Vagina (tissue), 2 donors: ENCODE measurements at places on chromosomes 6 and 20.

DNA sequence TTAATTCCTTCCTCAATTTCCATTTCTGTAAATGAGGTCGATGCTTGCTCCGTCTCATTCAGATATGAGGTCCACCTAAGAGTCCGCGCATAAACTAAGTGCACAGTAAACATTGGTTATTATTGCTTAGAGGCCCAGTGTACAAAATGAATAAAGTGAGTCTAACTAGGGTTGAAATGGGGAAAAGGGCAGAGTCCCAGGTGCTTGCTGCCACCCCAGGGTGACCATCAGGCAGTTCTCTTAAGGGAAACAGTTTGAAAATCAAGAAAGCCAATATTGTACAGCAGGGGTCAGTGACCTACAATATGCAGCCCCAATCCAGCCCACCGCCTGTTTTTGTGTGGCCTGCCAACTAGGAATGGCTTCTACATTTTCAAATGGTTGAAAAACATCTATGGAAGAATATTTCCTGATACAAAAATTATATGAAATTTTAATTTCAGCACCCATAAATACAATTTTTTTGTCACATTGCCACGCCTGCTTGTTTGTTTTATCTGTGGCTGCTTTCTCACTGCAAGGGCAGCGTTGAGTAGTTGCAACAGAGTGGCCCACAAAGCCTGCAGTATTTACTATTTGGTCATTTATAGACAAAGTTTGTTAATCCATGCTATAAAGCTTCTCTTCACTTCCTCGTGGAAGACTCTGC, 43.3 kb downstream of the SLC13A3 start:
- no peak for DNase-seq

DNA sequence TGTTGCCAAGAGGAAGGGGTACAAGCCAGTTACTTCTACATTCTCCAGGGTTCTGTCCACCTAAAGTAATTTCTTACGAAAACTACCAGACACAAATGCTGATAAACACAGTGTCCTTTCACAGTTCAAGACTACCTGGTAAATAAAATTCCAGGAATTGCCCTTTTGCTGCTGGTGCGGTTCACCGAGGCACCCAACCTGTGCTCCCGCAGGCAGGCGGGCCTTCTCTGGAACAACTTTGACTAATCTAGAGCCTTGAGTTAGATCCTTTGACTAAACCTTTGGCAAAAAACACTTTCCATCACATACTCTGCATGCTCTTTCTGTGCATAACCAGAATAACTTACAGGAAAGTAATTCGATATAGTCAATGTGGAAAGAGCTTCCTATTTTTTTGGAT, 107.0 kb downstream of the HUS1B start:
- no peak for DNase-seq

- DNase-seq = no peak
Measured at GRCh38 chr6:156963712-156964700, 186.8 kb downstream of the ARID1B start.

DNA sequence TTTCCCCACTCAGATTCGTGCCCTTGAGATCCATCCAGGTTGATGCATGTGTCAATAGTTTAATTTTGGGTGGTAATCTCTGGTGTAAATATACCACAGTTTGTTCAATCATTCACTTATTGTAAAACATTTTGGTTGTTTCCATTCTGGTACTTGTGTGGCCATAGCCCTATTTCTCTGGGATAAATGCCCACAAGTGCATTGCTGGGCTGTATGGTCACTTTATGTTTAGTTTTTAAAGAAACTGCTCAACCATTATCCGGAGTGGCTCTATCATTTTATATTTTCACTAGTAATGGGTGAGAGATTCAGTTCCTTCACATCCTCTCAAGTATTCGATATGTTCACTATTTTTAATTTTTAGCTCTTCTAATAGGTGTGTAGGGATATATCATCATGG, 60.7 kb upstream of the RNF24 start:
- no peak for DNase-seq

GRCh38 chr6:34068462-34069044, 77.3 kb downstream of the GRM4 start:
- DNase-seq = no peak

- no peak for DNase-seq
Measured at GRCh38 chr6:5103250-5103649, 18.1 kb downstream of the PPP1R3G start.

DNA sequence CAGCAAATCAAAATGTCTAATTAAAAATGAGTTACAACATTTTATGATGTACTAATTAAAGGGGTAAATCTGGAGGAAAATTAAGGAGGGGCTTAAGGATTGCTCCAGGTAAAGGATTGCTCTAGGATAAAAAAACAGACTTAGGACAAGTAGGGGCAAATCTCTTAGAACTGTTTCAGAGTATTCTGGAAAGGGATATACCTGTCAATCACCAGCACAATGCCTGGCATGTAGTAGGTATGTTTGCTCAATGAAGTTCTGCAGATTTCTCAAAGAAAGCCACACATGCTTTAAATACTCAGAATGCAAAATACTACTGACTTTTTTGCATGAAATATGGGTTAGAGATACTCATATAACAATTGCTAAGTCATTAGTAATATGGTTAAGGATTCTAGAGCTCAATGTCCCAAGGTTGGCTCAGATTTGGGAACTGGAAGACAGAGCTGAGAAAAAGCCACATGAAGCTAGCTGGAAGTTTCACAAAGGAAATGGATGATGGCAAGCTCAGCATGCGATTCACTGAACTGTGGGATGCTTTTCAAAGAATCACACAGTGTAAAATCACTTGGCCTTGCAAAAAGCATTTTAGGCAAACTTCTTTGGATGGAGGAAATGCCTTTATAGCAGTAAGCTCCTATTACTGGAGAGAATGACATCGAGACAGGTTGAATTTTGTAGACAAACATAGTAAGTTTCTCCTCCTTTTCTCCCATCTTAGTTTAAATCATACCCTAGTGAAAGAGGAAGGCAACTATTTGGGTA, 72.8 kb downstream of the MAP3K5 start:
- DNase-seq = no peak

DNA sequence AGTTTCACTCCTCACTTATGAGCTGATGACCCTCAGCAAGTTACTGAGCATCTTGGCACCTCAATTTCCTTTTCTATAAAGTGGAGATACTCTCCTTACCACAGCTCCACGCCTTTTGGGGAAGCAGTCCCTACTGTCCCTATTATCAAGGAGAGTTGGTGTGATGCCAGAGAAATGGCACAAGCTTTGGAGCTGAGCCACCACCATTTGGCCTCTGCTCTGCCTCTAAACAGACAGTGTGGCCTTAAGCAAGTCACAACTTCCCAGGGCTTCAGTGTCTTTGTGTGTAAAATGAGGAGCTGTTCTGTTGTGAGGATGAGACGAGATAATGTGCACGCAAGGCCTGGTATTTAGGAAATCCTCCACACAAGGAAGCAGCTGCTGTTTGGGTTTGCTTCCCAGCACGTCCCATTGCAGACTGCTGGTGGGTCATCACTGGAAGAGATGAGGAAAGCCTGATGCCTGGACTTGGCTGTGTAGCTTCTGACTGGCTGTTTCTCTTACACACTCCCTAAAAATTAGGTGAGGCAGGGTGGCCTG, 18.5 kb downstream of the NSFL1C start:
- no peak for DNase-seq

DNA sequence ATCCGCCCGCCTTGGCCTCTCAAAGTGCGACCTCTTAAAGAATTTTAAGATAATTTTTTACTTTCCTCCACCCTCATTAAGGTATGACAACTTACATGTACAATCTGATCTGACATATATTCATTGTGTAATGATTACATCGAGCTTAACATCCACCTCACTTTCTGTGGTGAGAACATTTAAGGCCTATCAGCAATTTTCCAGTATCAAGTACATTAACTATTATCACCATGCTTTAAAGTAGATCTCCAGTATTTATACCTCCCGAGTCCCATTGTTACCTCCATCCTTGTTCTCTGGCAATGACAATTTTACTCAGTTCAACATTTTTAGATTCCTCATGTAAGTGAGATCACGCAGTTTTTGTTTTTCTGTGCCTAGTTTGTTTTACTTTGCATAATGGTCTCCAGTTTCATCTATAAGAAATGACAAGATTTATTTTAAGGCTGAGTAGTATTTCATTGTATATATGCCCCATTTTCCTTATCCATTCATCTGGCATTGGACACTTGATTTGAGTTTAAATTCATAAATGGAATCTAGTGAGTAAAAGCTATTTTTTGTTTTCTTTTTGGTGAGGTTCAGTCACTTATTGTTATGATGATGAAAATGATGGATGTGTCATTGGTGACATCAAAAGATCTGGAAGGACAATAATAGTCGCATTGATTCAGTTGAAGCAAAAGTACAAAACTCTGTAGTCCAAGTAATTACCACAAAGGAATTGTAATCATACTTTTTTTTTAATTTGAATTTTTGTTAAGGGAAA, 87.0 kb downstream of the OR2B2 start:
- no peak for DNase-seq

DNA sequence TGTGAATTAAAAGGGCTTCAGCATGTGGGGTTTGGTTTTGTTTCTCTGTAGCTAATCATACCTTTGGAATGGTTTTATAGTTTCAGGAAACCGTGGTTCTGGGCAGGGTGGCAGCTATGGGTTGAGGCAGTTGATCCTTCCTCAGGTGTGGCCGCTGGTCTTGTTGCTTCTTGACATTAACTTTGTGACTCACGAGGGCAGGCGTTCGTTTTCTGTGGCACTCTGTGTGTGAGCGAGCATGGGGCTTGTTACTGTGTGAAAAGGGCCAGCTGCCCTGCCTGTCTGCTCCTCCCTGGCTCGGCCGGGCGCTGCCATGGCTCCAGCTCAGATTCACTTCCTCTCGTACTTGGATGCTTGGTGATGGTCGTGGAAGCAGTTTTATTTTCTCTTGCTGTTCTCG, 16.2 kb downstream of the DNAJC5 start:
- no peak for DNase-seq

DNA sequence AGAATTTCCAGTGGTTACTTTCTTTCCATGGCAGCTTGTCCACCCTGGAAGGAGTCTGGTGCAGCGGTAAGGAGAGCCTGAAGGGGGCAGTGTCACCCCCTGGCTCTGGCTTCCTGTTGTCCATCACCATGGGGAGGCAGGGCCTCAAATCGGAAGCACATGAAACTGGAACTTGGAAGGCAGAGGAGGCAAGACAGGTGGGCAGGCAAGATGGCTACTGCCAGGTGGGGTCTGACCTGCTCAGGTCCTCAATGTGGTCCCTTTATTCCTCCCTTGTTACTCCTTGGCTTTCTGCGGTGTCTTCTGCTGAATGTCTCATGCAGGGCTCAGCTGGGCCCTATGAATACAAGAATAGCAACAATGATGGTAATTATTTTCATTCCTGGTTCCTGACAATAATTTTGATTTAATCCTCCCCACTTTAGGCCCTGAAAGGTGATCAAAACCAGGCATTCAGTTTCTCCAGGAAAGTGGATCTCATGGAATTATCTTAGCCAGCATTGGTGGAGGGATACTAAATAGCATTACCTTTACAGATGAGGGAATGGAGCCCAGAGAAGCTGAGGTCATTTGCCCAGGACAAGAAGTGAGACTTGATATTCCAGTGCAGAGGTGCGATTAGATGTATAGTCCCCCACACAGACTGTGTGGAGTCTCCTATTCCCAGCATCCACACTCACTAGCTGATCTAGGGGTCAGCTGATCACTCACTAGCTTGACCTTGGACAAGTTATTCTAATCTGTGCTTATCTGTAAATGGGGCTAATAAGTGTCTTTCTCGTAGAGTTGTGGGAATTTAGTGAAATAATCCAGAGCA, 17.6 kb upstream of the SNAI1 start:
- no peak for DNase-seq

- DNase-seq = no peak
Measured at GRCh38 chr6:57265755-57266221, 43.7 kb upstream of the RAB23 start.

- no peak for DNase-seq
Measured at GRCh38 chr6:48798296-48798695, 664.8 kb downstream of the MMUT start.

DNA sequence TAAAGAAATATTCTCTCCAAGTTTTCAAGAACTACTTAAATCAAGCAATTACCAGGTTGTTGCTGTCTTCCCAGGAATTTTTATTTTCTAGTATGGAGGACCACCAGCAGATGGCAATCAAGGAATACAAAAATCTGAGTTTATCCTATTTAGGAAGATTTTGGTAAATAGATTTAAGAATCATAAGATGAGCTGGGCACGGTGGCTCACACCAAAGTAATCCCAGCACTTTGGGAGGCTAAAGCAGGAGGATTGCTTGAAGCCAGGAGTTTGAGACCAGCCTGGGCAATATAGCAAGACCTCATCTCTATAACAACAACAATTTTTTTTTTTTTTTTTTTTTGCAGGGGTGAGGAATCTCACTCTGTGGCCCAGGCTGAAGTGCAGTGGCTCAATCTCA, 19.3 kb upstream of the SEC63 start:
- DNase-seq = no peak

DNA sequence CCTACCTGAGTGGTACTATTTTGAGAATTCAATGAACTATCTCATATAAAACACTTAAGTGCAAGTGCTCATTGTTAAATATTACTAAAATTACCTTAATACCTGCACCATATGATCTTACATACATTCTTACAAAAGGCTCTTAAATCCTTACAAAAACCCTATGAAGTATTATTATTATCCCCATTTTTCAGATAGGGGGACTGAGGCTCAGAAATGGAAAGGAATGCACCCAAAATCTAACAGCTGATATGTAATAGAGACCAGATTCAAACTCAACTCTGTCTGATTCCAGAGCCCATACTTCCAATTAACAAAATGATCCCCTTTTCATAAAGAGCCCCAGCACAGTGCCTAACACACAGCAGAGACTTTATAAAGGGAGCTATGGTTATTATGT, 17.5 kb downstream of the BCL2L1 start:
- DNase-seq = no peak

DNA sequence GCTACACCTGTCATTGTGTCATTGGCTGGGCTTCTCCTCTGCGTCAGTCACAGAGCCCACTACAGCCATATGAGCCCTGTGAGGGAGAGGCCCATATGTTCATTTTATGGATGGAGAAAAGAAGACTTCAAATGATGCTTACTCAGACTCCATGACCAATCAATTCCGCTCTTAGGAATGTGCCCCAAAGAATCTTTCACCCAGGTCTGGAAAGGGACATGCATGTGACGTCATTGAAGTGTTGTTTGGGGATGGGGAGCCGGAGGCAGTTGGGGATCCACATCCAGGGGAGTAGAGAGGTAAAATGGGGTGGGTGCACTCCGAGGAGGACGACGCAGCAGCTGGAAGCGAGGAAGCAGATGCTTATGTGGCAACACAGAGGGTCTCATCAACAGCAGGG, 9.6 kb upstream of the C6orf132 start:
- no peak for DNase-seq

DNA sequence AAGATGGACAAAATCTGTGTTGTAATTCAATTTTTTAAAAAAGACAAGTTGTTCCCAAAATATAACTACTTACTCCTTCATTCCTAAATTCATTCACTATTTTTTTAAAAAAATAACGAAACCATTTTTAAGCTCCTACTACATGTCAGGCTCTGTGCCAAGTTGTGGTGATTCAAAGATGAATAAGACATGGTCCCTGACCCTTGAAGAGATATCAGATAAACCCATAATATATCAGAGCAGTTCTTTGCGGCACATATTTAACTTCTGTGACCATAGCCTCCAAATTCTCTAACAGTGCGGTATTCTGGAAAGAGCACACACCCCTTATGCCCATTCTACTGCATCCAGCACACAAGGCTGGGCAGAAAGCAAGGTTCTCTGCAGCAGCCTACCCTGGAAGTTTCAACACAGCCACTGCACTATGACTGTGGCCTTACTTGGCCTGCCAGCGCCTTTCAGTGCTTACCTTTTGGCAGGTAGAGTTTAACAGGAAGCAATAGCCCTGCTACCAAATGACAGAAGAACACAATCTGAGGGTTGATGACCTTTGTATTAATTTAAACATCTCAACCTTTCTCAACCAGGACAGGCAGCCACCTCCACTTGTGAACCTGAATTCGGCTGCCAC, 406.5 kb downstream of the BTBD9 start:
- DNase-seq = no peak
